Effector CD8-positive, alpha-beta T cell (primary cell): ENCODE measurements at places on chromosomes 1 and 21.

- no peak for DNase-seq
Observed at GRCh38 chr1:235366286-235366685, 941 bp upstream of the TBCE start.

GRCh38 chr21:36097427-36098181 is 27.8 kb downstream of the CBR1 start:
- DNase-seq: no peak

- no peak for DNase-seq
Observed at GRCh38 chr1:152034324-152034653, 2.5 kb downstream of the S100A11 start.

DNA sequence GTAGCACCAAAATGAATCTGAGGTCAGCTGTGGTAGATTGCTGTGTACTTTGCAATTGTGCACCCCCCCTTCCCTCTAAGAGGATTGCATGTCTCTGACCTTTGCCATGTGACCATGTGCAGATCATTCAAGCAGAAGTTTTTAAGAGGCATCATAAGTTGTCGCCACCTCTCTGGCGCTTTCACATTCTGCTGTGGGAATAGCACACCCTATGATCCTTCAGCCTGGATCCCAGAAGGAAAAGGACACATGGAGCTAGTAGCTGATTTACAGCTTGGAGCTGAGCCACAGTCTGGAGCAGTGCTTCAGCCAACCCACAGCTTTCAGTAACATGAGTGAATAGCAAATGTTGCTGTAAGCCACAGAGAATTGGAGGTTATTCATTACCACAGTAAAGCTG is 158.5 kb downstream of the TSEN15 start:
- DNase-seq: no peak
